ENCODE measurements at places on chromosomes 4 and X.

DNA sequence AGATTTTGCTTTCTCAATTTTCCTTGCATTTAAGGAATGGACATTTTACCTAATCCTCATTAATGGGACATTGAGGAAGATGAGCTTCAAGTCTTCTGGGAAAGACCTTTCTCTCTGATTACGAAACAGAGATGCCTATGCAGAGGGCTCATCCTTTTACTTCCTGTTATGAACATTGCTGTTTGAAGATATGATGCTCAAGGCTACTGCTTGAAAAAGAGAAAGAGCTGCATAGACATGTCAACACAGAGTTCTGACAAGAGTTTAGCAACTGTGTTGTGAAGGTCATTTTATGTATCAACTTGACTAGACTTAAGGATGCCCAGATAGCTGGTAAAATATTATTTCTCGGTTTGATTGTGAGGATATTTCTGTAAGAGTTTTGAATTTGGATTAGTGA, 13.8 kb upstream of the GNPDA2 start:
- ATAC-seq, result no peak

DNA sequence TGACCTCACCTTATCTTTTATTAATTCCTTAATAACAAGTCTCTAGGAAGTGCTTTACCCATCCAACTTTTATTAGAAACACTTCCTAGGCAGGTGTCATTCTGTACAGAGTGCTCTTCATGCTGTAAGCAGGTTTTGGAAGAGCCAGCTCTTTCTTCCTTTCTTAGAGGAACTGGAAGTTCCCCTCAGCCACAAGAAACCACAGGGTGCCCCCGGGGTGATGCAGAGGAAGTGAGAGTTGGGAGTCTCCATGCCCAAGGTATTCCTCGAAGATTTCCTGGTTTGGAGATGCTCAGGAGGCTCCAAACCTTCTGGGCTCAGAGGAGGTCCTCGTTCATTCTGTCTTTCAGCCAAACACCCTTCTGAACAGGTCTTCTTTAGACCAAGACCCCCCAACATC, 83.8 kb downstream of the EGF start:
- no peak for ATAC-seq

- ATAC-seq, result peak; percentile 51
Observed at GRCh38 chr4:87632469-87632868, 17.6 kb upstream of the DMP1 start.

DNA sequence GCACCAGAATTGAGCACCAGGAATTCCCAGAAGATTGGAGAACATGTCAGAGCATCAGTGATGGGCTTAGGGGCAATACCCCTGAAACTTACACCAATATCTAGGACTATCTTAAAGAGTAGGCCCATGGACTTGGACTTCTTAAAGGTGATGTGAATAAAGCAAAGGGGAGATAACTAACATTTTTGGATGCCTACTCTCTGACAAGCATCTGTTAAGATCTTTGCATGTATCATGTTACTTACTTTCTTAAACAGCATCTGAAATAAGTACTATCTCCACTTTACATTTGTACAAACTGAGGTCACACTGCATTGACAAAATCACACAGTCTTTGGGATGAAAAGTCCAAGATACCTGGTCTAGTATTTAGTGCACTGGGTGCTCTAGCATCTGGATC, 258.6 kb upstream of the ARSJ start:
- no peak for ATAC-seq

- ATAC-seq, result peak; percentile 88
Observed at GRCh38 chr4:7285244-7286094, 93.1 kb downstream of the SORCS2 start.

GRCh38 chr4:158826057-158826456, 57.2 kb downstream of the FNIP2 start:
- ATAC-seq, result no peak

- ATAC-seq, result no peak
Observed at GRCh38 chr4:22850630-22851029, 157.9 kb downstream of the GBA3 start.

DNA sequence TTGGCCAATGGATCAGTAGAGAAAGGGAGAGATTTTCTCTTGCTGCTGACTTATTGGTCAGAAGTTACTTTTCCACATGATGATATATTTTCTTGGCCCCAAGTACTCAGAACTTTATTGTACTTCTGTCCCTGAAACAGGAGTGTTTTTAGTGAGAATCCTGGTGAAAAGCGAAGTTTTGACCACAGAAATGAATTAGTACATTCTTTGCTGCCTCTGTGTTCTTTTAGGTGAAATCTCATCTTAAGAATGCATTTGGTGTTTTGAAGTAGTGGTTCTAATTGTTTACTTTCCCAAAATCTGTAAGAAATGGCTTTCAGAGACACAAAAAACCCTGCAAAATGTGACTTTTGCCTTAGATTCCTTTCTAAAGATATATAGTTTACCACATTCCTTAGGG, 240.4 kb downstream of the FRMPD4 start:
- no peak for ATAC-seq

- ATAC-seq, result no peak
Observed at GRCh38 chr4:160877087-160877790, 1286.6 kb downstream of the FSTL5 start.

GRCh38 chrX:18158963-18159362, 61.7 kb downstream of the BEND2 start:
- no peak for ATAC-seq

DNA sequence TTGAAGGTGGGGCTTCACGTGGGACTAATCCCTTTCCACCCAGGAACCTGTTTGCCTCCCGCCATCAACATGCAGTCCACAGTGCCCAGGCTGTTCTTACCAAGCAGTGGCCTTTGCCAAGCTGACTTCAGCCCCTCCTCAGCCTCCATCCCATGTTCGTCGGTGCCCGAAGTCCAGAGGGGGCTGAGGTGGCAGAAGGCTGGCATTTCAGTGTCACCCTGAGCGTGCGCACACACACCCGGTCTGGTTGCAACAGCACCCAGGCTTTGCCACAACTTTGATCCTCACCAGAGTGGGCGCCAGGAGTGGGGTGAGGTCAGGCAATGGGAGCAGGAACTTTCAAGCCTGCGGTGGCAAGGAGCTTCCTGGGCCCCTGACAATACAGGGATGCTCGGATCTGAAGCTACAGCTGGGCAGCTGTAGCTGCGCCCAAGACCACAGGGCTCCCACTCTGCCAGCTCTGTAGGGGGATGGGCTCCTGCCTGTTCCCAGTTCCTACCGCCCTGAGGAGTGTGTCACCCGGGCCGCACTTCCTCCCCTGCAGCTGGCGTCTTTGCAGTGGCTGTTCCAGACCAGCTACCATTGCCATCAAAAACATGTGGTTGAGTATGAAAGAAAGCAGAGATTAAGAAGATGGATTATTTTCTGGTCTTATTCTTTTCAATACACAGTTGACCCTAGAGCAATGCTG, 428.0 kb downstream of the EPHA5 start:
- no peak for ATAC-seq

GRCh38 chr4:29829067-29829466, 891.1 kb upstream of the PCDH7 start:
- no peak for ATAC-seq

DNA sequence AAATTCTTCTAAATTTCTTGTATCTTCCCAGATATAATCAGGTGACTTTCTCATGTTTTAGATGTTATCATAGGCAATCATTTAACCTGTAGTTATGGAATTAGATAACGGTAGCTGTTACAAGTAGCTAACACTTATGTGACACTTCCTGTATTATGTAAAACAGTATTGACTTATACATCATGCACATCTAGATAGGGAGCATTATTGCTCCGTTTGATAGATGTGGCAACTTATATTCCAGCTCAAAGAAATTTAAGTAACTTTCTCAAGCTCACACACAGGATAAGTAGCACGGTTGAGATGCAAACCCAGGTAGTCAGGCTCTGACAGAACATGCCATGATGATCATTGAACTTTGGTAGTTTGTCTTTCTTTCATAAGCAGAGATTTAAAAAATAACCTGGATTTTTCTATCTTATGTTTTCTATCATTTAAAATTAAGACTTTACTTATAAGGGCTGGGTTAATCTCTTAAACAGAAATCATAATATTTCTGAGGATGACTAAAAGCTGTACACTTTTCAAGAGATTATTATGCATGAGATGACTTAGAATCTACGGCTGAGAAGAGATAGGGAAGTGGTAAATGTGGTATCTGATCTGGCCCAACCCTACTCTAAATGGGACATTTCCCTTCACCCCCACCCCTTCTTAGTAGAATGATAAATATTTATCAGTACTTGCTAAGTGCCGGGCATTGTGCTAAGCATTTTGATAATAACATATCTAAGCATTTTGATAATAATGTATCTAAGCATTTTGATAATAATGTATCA, 69.1 kb upstream of the HPGD start:
- no peak for ATAC-seq

DNA sequence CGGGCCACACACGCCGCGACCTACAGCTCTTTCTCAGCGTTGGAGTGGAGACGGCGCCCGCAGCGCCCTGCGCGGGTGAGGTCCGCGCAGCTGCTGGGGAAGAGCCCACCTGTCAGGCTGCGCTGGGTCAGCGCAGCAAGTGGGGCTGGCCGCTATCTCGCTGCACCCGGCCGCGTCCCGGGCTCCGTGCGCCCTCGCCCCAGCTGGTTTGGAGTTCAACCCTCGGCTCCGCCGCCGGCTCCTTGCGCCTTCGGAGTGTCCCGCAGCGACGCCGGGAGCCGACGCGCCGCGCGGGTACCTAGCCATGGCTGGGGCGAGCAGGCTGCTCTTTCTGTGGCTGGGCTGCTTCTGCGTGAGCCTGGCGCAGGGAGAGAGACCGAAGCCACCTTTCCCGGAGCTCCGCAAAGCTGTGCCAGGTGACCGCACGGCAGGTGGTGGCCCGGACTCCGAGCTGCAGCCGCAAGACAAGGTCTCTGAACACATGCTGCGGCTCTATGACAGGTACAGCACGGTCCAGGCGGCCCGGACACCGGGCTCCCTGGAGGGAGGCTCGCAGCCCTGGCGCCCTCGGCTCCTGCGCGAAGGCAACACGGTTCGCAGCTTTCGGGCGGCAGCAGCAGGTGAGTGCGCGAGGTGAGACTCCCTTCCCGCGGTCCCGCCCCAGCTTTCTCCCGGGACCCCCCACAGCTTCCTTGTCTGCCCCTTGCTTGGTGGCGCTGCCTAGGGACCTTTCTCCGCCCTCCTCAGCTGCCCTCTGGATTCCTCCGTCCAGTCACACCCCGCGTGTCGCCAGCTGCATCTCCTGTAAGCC, 678 bp downstream of the BMP3 start:
- ATAC-seq, result peak; percentile 74

DNA sequence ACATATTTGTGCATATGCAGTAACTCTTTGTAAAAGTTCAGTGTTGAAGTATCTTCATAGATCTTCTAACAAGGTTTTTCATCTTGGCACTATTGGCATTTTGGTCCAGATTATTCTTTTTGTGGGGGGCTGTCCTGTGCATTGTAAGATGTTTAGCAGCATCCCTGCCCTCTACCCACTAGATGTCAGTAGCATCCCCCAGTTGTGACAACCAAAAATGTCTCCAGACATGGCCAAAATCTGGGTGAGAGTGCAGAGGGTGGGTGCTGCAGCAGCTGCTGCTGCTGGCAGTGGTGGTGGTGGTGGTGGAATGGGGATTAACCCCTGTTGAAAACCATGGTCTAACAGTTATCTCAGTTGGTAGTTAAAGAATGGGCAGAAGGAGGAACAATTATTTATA, 370.0 kb downstream of the GPAT3 start:
- no peak for ATAC-seq

- no peak for ATAC-seq
Observed at GRCh38 chrX:25096522-25097045, 80.8 kb upstream of the ARX start.

- ATAC-seq, result no peak
Observed at GRCh38 chrX:10133980-10134676, 22.6 kb upstream of the CLCN4 start.

DNA sequence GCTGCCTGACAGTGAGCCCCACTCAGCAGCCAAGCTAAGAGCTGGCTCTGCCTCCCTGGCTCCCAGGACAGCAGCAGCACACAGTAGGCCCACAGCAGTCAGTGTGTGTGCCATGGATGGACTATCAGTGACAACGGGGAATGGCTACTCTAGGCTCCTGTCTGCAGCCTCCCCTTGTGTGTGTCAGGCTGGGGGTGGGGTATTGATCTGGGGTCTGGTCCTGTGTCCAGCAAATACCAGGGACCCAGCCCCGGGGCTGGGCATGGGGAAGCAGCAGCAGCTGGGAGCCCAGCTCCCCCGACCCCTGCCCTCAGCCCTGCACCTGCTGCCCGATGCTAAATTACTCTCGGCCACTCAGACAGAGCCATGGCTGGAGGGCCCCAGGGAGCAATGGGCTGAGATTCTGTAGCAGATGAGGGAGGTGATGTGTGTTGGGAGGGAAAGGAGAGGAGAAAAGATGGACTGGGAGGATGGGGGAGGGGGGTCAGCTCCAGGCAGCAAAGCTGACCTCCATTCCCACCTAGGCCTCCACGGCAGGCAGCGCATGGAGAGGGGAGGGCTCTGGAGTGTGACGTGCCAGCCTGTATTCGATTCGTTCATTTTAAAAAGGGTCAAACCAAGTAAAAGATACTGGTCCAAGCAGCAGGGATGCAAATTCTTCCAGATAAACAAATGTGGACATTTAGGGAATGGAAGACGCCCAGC, 61.3 kb upstream of the CRMP1 start:
- no peak for ATAC-seq

DNA sequence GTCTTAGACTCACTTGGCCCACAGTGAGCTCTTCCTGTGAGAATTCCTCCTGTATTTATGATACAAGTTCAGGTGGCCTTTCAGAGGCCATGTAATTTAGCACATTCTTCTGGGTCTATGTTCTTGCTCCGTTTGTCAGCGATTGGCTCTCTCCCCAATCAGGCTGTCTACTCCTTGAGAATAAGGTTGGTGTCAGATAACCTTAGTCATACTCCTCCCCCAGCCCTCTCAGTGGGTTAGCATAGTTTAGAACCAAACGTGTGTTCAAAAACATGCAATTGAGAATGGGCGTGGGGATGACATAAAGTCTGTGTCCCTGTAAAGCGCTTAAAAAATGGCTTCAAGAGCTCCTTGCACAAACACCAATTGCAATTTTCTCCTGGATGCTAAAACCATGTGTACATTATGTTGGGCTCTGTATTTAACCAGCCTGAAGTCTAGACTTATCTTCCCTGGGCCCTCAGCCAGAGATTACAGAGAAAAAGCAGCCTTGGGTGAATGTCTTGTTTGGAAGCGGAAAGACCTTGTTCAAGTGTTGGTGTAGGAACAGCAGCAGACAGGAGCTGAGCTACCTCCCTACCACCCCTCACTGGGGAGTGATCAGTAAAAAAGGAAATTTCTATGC, 9.9 kb upstream of the CT47C1 start:
- ATAC-seq, result no peak

- ATAC-seq, result peak; percentile 66
Observed at GRCh38 chrX:21632027-21632426, 26.1 kb downstream of the KLHL34 start.
